ENCODE measurements at places on chromosomes 16 and 17. TPM values are rescaled to one million over a fixed set of nuclear protein-coding genes. Genes with fewer than 3 reads are reported as not detected.

The KRTAP1-1 gene
- polyA plus RNA-seq: not detected

The DCAKD gene
- 12.2 TPM for polyA plus RNA-seq

The NPIPB9 gene
- not detected for polyA plus RNA-seq

The TNS4 gene
- 0.16 TPM for polyA plus RNA-seq

The ENPP7 gene
- 0.08 TPM for polyA plus RNA-seq

The KCNH4 gene
- not detected for polyA plus RNA-seq

The PYCARD gene
- polyA plus RNA-seq: 67.0 TPM

The RAC3 gene
- not detected for polyA plus RNA-seq

The CD300LF gene
- polyA plus RNA-seq: not detected

The LRRC37B gene
- 15.5 TPM for polyA plus RNA-seq

The ADAM11 gene
- polyA plus RNA-seq: not detected

DNA sequence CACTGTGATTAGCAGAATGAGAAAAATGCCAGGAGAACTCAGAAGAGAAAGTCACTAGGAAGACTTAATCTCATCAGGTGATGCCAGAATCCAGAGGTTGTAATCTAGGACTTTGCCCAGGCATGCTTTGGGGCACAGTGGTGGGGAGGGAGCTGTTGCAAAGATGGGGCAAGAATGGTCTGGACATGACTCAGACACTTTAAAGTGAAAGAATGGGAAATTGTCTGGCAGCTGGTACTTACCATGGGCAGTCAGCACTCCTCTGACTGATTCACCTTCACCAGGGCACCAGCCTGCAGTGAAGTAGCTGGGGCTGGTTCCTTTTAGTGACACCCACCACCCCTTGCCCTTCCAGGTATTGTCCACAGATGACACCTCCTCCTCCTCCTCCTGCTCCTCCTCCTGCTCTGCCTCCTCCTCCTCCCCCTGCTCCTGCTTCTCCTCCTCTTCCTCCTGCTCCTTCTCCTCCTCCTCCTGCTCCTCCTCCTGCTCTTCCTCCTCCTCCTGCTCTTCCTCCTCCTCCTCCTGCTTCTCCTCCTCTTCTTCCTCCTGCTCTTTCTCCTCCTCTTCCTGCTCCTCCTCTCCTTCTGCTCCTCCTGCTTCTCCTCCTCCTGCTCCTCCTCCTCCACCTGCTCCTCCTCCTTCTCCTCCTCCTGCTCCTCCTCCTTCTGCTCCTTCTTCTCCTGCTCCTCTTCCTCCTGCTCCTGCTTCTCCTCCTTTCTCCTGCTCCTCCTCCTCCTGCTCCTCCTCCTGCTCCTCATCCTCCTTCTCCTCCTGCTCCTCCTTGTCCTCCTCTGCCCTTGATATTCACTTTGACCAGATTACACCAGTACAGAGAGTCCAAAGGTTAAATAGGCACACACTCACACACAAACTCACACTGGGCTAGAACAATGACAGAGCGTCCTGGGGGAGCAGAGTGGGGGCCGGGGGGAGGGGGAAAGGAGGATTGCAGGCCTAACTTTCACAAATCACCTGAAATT lies at the start of gene CHD9NB:
Gene CHD9NB (minus strand): TSS at position 379 of the 983 bp plus-strand sequence. CDS start 8,739 bp downstream, outside the sequence.
- no peak for DNase-seq

DNA sequence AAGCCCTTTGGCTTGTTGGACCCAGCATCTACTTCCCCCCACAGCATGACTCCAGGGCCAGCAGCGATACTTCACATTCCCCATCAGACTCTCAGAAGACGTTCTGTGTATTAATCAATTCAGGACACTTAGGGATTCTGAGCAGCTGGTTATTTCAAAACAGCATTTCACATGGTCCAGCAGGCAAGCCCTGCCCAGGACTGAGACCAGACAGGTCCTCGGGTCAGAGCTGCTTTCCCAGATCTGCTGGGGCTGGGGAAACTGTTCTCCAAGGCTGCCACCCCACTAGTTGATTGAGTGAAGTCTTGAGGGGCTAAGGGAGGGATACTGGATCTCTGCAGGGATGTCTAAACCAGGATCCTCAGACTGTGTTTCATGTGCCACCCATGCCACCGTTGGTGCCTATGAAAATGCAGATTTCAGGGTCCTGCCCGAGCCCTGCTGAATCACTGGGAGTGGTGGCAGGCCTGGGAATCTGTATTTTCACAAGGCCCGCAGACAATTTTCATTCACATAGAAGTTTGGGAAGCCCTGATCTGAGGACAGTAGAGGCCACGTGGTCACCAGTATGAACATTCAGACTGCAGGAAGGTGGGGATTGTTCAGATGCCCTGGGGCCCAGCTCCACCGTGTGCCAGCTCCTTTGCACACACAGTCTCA lies 40.6 kb upstream of the CDH5 start:
- no peak for DNase-seq

GRCh38 chr16:19524616-19525384 lies 1.1 kb downstream of the CCP110 start:
- DNase-seq: no peak

DNA sequence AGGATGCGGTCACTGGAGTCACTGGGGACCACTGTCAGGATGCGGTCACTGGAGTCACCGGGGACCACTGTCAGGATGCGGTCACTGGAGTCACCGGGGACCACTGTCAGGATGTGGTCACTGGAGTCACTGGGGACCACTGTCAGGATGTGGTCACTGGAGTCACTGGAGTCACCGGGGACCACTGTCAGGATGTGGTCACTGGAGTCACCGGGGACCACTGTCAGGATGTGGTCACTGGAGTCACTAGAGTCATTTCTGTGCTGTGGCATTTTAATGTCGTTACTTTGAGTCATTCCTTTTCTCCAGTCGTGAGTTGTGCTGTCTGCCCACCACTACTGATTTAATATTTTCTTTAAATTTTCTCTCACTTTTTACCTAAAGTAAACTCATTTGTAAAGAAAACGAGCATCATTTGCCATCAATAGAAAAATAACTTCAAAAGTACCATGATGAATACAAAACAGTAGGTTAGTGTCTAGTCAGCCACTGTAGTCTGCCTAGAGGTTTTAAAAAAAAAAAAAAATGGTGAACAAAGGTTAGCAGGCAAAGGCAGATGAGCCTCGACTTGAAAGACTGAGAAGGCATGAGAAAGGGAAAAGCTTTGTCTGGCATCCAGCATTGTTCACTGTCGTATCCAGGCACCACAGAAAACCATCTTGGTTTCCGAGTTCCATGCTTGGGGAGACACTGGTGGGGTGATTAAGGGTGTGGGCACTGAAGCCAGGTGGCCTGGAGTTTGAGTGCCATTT lies 346.6 kb downstream of the SNX29 start:
- no peak for DNase-seq

DNA sequence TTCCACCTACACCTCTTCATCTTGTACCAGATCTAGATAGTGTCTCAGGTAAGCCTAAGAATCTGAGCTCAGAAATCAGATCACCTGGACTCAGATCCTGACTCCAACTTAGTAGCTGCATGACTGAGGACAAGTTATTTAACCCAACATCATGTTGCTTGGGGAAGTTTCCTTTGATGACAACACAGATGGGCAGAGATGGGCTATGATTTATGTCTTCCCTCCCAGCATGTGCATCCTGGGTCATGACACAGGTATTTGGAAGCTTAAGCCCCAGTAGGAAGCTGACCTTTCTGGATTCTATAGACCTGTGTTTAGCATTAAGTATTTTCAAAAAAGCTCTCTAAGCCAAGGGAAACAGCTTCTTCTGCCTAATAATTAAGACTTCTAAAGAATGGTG lies 12.4 kb upstream of the HEATR6 start:
- DNase-seq: no peak

DNA sequence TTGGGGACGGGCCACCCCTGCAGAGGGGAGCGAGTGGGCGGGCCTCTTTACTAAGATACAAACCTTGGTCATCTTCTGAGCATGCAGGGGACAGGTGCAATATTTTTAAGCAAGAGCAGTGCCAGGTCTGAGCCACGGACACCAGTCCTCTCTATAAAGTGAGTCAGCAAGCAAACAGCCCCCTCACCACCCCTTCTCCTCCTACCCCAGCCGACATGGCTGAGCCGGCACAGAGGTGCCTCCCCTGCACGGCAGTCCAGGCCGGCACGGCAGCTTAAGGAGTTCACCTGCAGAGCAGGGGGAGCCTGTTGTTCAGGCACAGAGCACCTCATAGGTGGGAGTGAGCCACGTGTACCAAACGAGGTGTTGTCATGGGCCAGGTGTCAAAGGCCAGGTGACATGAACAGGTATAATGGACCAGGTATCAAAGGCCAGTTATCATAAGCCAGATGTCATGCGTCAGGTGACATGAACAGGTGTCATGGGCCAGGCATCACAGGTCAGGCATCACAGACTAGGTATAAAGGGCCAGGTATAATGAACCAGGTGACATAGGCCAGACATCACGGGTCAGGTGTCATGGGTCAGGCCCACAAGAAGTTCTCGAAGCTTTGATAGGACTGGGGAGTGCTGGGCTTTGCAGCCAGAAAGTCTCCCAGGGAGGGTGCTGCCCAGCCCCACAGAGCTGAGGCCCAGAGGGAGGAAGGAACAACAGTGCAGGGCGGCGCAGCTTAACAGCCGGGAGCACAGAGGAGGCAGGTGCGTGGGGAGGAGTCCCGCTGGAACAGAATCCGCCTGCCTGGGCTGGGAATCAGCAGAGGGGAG lies 42.6 kb upstream of the ZNF469 start:
- no peak for DNase-seq

- no peak for DNase-seq
Observed at GRCh38 chr17:45841883-45842525, 2.7 kb upstream of the SPPL2C start.

GRCh38 chr16:30115238-30115637 lies 1.9 kb upstream of the GDPD3 start:
- no peak for DNase-seq

DNA sequence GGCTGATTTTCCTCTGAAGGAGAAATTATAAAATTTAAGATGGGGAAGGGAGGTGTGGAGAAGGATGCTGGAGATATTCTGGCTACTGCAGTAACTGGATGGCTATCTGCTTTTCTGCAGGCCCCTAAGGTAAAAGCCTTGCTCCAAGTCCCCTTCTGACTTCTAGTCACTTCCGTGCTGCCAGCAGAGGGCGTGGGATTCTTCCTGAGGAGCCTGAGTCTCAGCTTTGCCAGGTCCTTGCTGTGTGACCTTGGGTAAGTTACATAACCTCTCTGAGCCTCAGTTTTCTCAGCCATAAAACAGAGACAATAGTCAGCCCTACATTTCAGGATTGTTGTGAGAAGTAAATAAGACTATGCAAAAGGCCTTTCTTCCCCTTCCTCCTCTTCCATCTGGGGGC lies 24.3 kb upstream of the TMEM220 start:
- peak; percentile 35 for DNase-seq

DNA sequence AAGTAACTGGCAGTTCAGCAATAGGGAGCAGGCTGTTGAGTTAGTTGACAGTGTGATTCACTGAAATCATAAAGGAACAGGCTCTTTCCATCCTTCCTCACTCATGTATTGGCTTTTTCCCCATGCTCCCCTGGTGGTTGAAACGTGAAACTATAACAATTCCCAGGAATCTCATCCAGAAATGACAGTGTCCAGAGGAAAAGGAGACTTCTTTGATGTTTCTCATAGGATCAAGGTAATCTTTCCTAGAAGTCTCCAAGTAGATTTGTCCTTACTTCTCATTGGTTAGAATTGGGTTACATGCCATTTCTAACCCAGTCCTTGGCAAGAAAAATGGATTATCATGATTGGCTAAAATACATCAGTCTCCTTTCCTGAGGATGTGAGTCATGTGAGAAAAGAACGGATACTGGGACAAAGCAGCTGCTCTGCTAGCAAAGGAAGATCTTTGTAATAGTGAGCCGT lies 14.4 kb downstream of the TTC19 start:
- DNase-seq: no peak

DNA sequence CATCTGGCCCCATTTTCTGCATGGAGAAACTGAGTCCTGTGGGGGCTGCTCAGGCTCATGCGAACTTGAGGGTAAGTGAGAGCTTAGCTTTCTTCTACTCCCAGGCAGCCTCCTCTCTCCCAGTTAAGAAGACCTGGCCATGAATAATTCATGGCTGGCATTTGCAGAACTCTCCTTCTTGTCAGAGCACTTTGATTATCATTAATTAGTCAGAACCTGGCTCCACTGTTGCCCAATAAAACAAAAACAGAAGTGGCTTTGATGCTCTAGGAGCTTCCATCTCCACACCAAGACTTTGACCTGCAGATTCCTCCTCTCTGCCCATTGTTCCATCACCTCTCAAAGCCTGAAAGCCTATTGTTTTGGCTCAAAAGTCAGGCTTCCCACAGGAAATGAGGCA lies 45.5 kb upstream of the CDH3 start:
- no peak for DNase-seq

GRCh38 chr17:19464031-19465026 lies 53.3 kb downstream of the RNF112 start:
- no peak for DNase-seq
